Liver (tissue), 10 donors: ENCODE measurements at places on chromosomes 11 and 22. TPM values are rescaled to one million over a fixed set of nuclear protein-coding genes. Genes with fewer than 3 reads are reported as not detected.

The GNAZ gene
- total RNA-seq = 0.33 TPM

The EMID1 gene
- 8.9 TPM for total RNA-seq

The VWCE gene
- total RNA-seq = 1.9 TPM

The RCOR2 gene
- not detected for total RNA-seq

The TIMM10 gene
- 19.8 TPM for total RNA-seq

The SHISAL1 gene
- total RNA-seq = 0.09 TPM

The TREH gene
- not detected for total RNA-seq

The LRRC10B gene
- not detected for total RNA-seq

The FIBIN gene
- 2.3 TPM for total RNA-seq

The PRR5L gene
- 8.5 TPM for total RNA-seq

The NXPE4 gene
- not detected for total RNA-seq

DNA sequence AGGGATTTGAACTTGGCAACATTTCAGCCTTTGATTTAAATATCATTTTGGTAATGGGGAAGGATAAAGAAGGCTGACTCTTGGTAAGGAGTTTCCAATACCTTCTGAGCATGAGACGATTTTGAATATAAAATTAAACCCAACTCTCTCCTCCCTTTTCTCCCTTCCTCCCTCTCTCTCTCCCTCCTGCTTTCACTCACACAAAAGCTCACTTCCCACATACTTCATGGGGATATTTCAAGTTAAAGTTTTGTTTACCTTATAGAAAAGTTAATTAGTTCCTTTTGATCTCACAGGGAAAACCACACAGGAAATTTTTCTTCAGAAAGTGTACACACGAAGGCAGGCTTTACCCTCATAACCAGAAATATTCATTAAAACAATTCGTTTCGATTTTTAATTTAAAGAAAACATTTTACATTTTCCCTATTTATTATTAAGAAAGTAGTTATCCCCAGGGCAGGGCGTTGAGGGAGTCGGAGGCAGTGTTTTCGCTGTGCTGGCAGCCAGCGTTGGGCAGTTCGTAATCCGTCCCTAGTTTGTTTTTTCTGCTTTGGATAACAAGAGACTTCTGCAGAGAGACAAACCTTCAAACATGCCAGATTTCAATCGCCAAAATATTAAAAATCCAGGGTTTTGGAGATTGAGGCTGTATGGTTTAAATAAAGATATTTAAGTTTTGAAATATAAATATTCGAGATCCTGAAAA lies 25.3 kb upstream of the ALX4 start:
- no peak overlapping the region for H3K4me3 ChIP-seq
- H3K4me1 ChIP-seq = no peaks in the 10 kb centered on the region
- DNase-seq = no peak
- H3K36me3 ChIP-seq = no peaks in the 10 kb centered on the region
- H3K27ac ChIP-seq = no peak overlapping the region
- peaks cover 2% of the 10 kb centered on the region for H3K27me3 ChIP-seq

GRCh38 chr11:69369210-69369825 lies 75.4 kb downstream of the MYEOV start:
- H3K36me3 ChIP-seq = no peaks in the 10 kb centered on the region
- no peaks in the 10 kb centered on the region for H3K4me1 ChIP-seq
- no peak for DNase-seq
- H3K27ac ChIP-seq = no peak overlapping the region
- no peaks in the 10 kb centered on the region for H3K27me3 ChIP-seq
- H3K4me3 ChIP-seq = no peak overlapping the region

DNA sequence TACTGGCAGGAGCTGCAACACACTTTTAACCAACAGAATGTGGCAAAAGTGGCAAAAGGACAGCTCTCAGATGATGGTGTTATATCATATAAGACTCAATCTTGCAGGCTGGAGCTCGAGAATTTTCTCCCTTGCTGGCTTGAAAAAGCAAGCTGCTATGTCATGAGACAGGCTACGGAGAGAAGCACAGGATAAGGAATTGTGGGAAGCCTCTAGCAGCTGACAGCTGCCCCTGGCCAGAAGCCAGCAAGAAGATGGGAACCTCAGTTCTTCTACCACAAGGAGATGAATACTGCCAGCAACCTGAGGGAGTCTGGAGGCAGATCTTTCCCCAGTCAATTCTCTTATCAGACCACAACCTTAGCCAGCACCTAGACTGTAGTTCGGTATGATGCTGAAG lies 24.6 kb downstream of the FXYD6 start:
- H3K4me3 ChIP-seq = no peak overlapping the region
- no peaks in the 10 kb centered on the region for H3K36me3 ChIP-seq
- no peaks in the 10 kb centered on the region for H3K27me3 ChIP-seq
- H3K4me1 ChIP-seq = no peaks in the 10 kb centered on the region
- H3K27ac ChIP-seq = no peak overlapping the region
- DNase-seq = no peak

- no peak for DNase-seq
- no peaks in the 10 kb centered on the region for H3K27me3 ChIP-seq
- no peak overlapping the region for H3K27ac ChIP-seq
- no peaks in the 10 kb centered on the region for H3K36me3 ChIP-seq
Measured at GRCh38 chr22:47021371-47022074, 259.1 kb downstream of the TBC1D22A start.

DNA sequence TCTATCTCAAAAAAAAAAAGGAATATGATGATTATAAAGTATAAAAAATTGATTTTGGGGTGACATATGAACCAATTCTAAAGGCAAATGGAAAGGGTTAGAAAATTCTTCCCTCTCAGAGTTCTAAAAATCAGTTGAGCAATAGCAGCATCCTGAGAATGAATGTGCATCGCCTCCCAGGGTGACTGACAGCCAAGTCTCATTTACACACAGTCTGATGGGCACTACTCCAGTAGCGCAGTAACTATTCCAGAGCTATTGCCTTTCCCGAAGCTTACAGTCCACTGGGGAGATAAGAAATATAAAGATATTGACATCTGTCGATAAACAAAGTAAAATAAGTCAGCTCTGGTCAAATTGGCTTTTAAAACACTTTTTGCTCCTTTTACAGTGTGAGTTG lies 32.3 kb upstream of the SORL1 start:
- no peak overlapping the region for H3K4me3 ChIP-seq
- no peaks in the 10 kb centered on the region for H3K36me3 ChIP-seq
- no peak overlapping the region for H3K27ac ChIP-seq
- no peaks in the 10 kb centered on the region for H3K27me3 ChIP-seq
- DNase-seq = no peak

GRCh38 chr22:42915980-42916765 lies 59.1 kb upstream of the ARFGAP3 start:
- DNase-seq = no peak
- no peaks in the 10 kb centered on the region for H3K36me3 ChIP-seq
- no peak overlapping the region for H3K27ac ChIP-seq
- H3K4me1 ChIP-seq = peaks cover 17% of the 10 kb centered on the region
- H3K4me3 ChIP-seq = no peak overlapping the region
- H3K27me3 ChIP-seq = no peaks in the 10 kb centered on the region

DNA sequence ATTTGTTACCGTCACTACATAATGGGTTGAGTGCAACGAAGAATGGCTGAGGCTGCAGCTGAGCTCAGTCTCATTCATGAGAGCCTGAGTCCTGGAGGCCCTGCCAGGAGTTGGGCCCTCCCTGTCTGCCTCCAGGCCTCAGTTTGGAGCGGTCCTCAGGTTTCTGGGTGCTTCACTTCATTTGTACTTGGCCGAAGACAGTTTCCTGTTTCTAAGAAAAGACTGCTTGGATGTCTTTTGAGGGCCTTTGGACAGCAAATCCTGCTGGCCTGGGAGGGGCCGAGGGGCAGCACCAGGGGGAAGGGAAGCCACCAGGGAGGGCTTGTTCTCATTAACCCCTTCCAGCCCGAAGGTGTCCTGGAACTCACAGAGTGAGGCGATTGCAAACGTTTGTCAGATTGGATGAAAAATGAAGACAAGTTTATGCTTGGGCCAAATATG lies 163.1 kb downstream of the ETS1 start:
- H3K27me3 ChIP-seq = no peaks in the 10 kb centered on the region
- H3K4me3 ChIP-seq = no peak overlapping the region
- H3K4me1 ChIP-seq = no peaks in the 10 kb centered on the region
- DNase-seq = no peak

DNA sequence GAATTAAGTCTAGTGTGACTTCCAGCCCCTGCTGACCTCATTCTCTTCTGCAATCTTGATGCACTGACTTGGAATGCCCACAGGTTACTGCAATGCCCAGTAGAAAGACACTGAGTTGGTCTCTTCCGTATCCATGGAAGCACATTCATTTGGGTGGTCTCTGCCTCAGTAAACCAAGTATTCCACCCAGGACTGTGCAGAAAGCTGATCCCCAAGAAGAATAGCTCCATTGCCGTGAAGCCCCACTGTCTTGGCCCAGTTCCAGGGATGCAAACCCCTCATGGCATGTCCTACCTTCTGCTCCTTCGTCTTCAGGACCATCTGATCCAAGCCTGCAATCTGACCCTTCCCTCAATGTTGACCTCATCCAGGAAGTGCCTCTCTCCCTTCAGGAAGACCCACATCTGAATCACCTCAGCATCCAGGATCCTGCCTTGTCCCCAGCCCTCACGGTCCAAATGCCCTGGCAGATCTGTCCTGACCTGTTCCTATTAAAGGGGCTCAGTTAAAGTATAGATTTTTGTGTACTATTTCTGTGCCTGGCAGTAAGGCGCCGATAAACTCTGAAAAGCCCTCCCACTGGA lies 425.8 kb downstream of the SOX6 start:
- H3K27me3 ChIP-seq = no peaks in the 10 kb centered on the region
- H3K36me3 ChIP-seq = no peaks in the 10 kb centered on the region
- peaks cover 3% of the 10 kb centered on the region for H3K4me1 ChIP-seq

GRCh38 chr11:117868088-117868487 lies 8.4 kb downstream of the FXYD6 start:
- no peak overlapping the region for H3K4me3 ChIP-seq
- no peaks in the 10 kb centered on the region for H3K4me1 ChIP-seq
- H3K27ac ChIP-seq = no peak overlapping the region
- H3K36me3 ChIP-seq = no peaks in the 10 kb centered on the region
- no peak for DNase-seq

- no peak overlapping the region for H3K4me3 ChIP-seq
- no peaks in the 10 kb centered on the region for H3K4me1 ChIP-seq
- H3K27me3 ChIP-seq = no peaks in the 10 kb centered on the region
- no peaks in the 10 kb centered on the region for H3K36me3 ChIP-seq
- H3K27ac ChIP-seq = no peak overlapping the region
Measured at GRCh38 chr11:89347071-89347470, 144.1 kb downstream of the NOX4 start.

- no peak overlapping the region for H3K4me3 ChIP-seq
- no peak overlapping the region for H3K27ac ChIP-seq
- no peak for DNase-seq
- no peaks in the 10 kb centered on the region for H3K36me3 ChIP-seq
- H3K27me3 ChIP-seq = no peaks in the 10 kb centered on the region
Measured at GRCh38 chr22:36921309-36922104, 8.1 kb downstream of the CSF2RB start.

DNA sequence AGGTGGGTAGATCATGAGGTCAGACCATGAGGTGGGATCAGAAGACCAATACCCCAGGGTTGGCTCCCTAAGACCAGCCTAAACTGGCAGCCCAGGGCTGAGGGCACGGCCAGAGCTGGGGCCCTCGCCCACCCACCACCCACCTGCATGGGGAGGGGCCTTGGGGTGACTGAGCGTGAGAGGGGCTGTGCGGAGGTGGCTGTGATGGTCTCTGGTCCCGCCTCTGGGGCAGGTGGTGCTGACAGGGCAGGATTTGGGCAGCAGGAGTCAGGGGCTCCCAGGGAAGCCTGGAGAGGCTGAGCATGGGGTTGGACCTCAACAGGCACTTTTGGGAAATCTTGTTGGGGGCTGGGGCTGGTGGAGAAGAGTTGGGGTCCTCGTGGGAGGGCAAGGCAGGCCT lies 39.8 kb upstream of the MUC5AC start:
- H3K4me3 ChIP-seq = no peak overlapping the region
- no peak for DNase-seq
- no peaks in the 10 kb centered on the region for H3K36me3 ChIP-seq
- H3K27me3 ChIP-seq = no peaks in the 10 kb centered on the region
- no peak overlapping the region for H3K27ac ChIP-seq
- no peaks in the 10 kb centered on the region for H3K4me1 ChIP-seq

GRCh38 chr11:119320776-119321524 lies 4.0 kb upstream of the MCAM start:
- peak overlapping the region; percentile 52 for H3K4me3 ChIP-seq
- no peaks in the 10 kb centered on the region for H3K36me3 ChIP-seq
- H3K27me3 ChIP-seq = no peaks in the 10 kb centered on the region
- H3K4me1 ChIP-seq = peaks cover 9% of the 10 kb centered on the region
- peak overlapping the region; percentile 64 for H3K27ac ChIP-seq
- DNase-seq = no peak

GRCh38 chr11:820655-821511 lies 2.2 kb downstream of the PNPLA2 start:
- peak overlapping the region; percentile 87 for H3K27ac ChIP-seq
- no peak for DNase-seq
- H3K4me3 ChIP-seq = peak overlapping the region; percentile 98
- H3K4me1 ChIP-seq = peaks cover 60% of the 10 kb centered on the region

DNA sequence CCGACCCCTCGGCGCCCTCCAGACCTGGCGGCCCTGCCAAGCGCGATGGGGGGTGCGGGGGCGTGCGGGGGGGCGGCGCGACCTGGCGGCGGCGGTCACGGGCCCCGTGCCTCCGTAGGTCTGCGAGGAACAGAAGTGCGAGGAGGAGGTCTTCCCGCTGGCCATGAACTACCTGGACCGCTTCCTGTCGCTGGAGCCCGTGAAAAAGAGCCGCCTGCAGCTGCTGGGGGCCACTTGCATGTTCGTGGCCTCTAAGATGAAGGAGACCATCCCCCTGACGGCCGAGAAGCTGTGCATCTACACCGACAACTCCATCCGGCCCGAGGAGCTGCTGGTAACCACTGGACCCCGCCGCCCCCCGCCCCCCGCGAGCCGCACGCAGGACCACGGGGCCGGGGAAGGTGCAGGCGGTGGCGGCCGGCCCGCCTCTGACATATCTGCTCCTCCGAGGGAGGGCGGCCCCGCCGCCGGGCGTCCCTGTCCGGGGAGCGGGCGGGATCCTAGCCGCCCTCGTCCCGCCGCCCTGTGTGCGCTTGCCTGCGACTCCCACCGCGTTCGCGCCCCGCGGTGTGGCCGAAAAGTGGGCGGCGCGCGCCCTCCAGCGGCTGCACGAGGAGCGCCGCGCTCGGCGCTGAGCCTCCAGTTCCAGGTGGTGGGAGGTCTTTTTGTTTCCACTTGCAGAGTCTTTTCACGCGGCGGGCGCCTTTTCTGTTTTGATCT lies 2.1 kb downstream of the CCND1 start:
- peaks cover 13% of the 10 kb centered on the region for H3K36me3 ChIP-seq
- DNase-seq = peak; percentile 76
- peaks cover 46% of the 10 kb centered on the region for H3K4me1 ChIP-seq
- H3K27ac ChIP-seq = peak overlapping the region; percentile 96
- no peaks in the 10 kb centered on the region for H3K27me3 ChIP-seq

GRCh38 chr22:23397613-23398567 lies 182.2 kb downstream of the IGLL1 start:
- H3K4me1 ChIP-seq = peaks cover 6% of the 10 kb centered on the region
- no peaks in the 10 kb centered on the region for H3K27me3 ChIP-seq
- DNase-seq = no peak
- H3K36me3 ChIP-seq = no peaks in the 10 kb centered on the region
- no peak overlapping the region for H3K4me3 ChIP-seq

- peak; percentile 76 for DNase-seq
- no peak overlapping the region for H3K4me3 ChIP-seq
- peak overlapping the region; percentile 1 for H3K27ac ChIP-seq
- H3K27me3 ChIP-seq = no peaks in the 10 kb centered on the region
- no peaks in the 10 kb centered on the region for H3K36me3 ChIP-seq
Measured at GRCh38 chr11:67351275-67352005, 1.9 kb downstream of the POLD4 start.

GRCh38 chr11:16781936-16782919 lies 43.8 kb downstream of the C11orf58 start:
- peaks cover 4% of the 10 kb centered on the region for H3K36me3 ChIP-seq
- no peaks in the 10 kb centered on the region for H3K27me3 ChIP-seq
- H3K4me3 ChIP-seq = no peak overlapping the region
